NCI-H1930 (cell line): ENCODE measurements at places on chromosomes 2 and 18.

GRCh38 chr2:183037074-183037552 is 1.1 kb downstream of the NCKAP1 start:
- DNase-seq, result no peak

- DNase-seq, result no peak
These were observed 29.8 kb downstream of the KCNE4 start for GRCh38 chr2:223081789-223082188.

- DNase-seq, result no peak
These were observed 205.4 kb downstream of the HDAC4 start for GRCh38 chr2:239195318-239195871.

GRCh38 chr2:88626171-88627054 is 851 bp downstream of the EIF2AK3 start:
- DNase-seq, result no peak

DNA sequence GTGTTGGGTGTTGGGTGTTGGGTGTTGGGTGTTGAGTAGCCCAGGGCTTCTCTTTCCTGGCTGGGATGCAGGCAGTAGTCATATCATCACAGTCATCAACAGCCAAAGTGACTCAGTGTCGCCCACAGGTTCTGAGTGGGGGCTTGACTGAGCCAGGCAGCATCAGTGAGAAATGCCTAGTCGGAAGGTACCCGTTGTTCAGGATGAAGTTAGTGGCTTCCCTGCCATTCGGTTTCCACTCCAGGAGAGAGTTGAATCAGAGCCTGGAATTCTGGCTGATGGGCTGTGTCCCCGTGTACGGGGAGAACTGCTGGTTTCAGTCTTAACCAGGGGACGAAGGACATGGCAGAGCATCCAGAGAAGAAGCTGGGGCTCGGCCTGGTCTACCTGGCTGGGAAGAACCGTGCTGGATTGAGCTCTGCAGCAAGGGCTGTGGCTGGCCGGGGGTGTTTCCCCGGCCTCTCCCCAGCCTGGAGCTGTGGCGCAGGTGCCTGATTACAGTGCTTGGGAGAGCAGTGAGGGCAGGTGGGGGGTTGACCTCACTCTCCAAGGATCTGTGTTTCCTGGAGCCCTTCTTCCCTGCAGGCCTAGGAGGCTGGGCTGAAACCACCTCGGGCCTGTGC is 49.4 kb downstream of the AGAP1 start:
- no peak for DNase-seq

DNA sequence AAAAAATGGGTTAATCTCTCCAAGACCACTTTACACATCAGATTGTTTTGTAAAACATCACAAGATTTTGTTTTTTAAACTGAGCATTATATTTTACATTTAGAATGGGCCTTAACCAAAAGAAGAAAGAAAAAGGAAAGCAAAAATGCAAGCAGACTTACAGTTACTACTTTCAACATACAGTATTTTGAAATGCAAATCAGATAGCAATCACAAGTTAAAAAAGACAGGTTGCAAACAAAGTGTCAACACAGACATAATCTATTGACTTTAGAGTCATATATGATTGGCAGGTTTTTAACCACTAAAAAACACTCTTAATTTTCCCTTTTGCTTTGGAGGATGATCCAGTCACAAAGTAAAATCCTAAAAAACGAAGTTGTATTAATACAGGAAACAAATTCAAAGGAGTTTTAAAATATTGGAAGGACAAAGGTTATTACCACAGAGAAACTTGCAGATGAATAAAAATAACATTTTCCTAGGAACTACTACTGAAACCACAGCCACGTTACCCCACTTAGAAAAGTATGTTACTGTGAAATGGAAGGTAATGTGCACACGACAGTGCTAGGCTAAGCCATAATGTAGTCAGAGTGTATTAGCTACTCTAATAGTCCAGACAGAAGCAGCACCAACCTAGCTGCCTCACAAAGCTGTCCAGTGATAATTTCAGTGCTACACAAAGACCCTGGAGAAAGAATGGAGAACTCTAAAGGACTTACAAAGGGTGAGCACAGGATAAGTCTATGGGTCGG is 22.9 kb downstream of the DARS1 start:
- no peak for DNase-seq

- DNase-seq, result no peak
These were observed 67.7 kb downstream of the PDCL3 start for GRCh38 chr2:100630473-100630977.

- no peak for DNase-seq
These were observed 116.6 kb upstream of the LGALSL start for GRCh38 chr2:64337314-64337713.

- DNase-seq, result no peak
These were observed 464.7 kb upstream of the HNRNPA3 start for GRCh38 chr2:176747928-176748327.

GRCh38 chr18:50797142-50797541 is 22.7 kb downstream of the MRO start:
- no peak for DNase-seq

DNA sequence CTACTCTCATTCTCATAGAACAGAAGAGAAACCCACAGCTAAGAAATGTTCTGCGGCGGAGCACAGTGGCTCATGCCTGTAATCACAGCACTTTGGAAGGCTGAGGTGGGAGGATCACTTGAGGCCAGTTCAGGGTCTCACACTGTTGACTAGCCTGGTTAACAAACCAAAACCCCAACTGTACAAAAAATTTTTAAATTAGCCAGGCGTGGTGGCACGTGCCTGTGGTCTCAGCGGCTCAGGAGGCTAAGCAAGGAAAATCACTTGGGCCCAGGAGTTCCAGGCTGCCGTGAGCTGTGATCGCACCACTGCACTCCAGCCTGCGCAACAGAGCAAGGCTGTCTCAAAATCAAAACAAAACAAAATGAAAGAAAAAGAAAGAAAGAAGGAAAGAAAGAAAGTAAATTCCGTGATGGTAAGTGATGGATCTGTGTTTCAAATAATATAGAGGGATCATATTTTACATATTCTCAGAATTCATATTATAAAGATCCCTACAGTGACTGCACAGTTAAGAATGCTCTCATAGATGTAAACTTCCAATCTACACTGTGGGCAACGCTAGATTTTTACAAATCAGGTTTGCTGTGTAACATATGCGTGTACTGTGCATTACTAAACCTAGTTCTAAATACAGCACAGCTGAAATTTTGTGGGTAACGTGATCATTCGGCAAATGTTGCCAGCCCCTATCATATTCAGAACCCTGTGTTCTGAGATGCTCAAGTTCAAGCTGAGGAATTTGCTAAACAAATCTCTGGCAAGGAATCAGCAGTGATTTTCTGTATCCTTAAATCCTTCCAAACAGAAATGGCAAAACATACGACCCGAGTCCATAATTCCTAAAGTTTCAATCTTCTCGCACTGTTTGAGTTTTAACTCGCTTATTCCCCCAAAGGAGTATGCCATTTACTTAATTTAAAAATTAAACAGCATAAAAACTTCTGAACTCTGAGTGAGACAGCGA is 1.2 kb upstream of the RAB12 start:
- no peak for DNase-seq

DNA sequence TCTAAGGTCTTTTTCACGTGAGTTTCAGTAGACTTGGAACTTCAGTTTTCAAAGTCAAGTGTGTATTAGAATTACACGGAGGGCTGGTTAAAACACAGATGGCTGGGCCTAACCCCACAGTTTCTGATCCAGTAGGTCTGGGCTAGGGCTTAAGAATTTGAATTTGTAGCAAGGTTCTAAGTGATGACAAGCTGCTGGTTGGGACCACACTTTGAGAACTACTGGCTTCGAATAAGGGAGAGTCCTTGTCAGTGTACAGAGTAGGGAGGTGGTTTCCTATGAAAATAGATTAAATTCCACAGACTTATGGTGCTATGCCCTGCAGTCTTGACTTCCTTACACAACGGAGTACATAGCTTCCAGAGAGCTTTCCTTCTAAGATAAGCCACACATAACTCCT is 4.5 kb downstream of the RHOB start:
- no peak for DNase-seq
